Stimulated activated CD8-positive, alpha-beta memory T cell treated with anti-CD3 and anti-CD28 coated beads, Interleukin-15, amount 100 ng/mL, for 24 hours (primary cell): ENCODE measurements at places on chromosomes 7 and 10.

DNA sequence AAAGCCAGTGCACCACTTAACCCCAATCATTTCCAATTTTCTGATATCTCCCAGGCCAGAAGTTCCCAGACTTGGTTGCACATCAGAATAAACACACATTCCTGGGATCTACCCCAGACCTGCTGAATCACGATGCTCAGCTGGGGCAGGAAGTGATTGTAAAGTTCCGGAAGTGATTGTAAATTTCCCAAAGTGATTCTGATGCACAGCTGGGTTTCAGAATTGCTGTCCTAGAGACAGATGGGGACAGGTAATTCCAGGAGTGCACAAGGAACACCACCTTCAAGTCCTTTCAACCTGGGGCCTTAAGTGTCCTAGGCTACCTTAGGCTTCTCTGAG is 104.2 kb upstream of the EEPD1 start:
- DNase-seq: no peak

GRCh38 chr7:30846378-30846777 is 65.3 kb upstream of the AQP1 start:
- no peak for DNase-seq

DNA sequence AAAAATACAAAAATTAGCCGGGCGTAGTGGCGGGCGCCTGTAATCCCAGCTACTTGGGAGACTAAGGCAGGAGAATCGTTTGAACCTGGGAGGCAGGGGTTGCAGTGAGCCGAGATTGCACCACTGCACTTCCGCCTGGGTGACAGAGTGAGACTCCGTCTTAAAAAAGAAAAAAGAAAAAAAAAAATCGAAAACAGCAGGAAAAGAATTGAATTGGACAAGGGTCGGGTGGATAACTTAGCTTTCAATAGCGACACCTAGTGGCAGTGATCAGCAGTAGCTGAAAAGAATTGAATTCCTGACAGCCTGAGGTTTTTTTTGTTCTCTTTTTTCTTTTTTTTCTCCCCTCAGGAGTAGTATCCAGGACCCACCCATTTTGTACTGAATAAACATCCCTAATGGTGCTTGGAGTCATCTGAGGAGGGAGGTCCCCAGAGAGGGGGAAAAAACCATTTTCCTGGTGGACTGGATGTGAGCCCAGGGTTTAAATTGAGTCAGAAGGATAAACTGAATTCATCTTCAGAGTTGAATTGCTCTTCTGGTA is 55.1 kb downstream of the CYCS start:
- no peak for DNase-seq

DNA sequence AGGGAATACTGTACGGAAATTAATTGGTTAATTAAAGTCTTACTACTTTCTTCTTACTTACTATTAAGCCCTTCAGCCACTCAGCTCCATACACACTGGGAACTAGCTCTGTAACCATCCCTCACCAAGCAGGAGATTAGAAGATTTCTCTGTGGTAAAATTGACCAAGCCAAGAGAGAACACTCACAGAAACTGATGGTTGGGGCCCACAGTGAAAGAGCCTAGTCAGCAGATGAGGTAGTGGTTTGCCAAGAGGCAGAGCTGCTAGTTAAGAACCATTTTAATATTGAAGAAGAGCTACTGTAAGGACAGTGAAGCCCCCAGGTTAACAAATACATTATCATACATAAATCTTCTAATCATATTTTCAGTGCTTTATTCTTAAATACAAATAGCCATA is 21.8 kb upstream of the C10orf53 start:
- no peak for DNase-seq

DNA sequence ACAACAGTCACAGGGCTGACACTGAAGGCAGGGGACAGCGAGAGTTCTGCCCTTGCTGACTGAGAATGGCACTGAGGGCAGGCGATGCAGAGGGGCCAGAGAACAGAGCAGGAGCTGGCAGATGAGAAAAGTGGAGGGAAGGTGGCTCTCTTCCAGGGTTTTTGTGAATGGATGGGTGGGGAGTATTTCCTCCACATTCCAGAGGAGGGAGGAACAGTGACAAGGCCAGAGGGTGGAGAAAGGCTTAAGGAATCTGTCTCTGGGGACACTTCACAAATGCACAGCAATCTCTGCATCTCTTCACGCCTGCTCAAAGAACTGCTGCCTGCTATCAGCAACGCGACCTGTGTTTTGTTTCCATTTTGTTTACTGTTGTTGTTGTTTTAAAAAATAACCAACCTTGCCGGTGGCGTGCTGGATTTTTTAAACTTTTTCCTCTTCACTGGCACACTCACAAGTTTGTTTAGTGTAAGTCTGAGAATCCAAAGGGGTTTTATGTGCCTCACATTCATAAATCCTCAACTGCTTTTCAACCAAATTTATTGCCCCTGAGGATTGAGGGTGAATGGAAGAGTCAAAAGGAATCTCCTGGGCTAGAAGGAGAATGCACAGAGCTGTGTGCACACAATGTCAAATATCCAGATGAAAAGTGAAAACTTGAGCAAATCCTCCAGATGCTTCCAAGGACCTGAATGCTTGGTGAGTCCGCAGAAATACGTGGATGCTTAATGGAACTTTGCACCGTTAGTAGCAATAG is 129.3 kb downstream of the GLI3 start:
- DNase-seq: no peak

DNA sequence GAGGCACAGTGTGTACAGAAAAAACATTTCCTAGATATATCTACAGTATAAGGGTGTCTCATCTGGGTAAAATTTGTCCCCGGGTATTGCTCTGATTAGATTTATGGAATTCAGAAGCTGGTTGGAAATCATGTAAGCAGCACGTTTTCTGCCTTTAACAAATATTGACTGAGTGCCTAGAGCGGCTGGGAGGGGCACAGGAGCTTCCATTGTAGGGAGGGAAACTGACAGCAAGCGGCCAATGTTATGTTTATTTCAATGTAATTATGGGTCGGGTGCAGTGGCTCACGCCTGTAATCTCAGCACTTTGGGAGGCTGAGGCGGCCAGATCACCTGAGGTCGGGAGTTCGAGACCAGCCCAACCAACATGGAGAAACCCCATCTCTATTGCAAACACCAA is 4.4 kb upstream of the RFC2 start:
- no peak for DNase-seq

DNA sequence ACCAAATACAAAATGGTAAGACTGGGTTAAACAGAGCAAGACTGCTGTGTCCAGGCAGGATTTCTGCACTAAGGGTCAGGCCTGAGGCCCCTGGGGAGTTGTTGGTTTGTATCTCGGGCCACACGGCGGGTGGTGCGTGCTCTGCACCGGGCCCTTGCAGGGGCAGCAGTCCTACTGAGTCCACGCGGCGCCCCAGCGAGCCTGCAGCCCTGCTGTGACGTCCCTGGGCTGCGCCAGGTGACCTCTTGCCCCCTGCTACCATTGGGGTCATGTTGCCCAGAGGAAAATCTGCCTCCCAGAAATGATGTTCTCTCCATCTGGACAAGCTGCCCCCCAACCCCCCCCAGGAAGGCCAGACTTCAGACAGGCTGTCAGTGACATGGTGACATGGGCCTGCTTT is 281.5 kb downstream of the CELF2 start:
- no peak for DNase-seq

DNA sequence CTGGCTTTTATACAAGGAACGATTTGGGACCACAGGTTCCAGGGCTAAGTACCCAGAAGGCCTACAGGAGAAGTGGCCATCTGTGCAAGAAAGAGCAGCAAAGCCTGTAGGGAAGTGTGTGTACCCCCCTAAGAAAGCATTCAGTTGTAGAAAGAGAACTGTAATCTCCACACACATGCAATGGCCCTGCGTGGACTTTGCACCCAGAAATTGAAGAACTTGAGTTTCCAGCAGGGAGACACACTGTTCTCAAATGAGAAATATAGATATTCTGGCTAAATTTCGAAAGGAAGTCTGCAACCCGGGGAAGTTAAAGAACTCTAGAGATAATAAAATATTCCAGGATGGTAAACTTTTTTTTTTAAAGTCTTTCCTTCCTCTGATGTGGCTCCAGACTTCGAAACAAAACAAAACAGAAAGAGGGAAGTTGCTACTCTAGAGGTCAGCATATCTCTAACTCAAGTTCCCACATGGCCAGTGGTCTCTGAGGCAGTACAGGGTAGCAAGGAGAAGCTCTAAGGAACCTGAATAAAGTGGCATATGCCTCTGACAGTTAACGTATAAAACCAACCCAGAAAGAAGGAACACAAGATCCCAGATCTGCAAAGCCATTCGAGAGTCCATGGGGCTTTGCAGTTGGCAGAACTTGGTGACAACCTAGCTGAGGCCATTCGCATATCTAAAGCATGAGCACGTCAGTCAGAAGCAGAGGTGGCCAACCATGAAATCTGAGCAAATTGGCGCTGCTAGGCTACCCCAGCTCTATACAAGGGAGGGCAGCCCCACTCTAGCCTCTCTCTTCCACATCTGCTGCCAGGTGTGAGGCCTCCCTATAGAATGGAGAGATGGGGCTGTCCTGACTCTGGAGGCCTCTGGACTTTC is 56.6 kb downstream of the ELMO1 start:
- DNase-seq: no peak

GRCh38 chr7:150958597-150958996 is 19.5 kb downstream of the KCNH2 start:
- DNase-seq: no peak

DNA sequence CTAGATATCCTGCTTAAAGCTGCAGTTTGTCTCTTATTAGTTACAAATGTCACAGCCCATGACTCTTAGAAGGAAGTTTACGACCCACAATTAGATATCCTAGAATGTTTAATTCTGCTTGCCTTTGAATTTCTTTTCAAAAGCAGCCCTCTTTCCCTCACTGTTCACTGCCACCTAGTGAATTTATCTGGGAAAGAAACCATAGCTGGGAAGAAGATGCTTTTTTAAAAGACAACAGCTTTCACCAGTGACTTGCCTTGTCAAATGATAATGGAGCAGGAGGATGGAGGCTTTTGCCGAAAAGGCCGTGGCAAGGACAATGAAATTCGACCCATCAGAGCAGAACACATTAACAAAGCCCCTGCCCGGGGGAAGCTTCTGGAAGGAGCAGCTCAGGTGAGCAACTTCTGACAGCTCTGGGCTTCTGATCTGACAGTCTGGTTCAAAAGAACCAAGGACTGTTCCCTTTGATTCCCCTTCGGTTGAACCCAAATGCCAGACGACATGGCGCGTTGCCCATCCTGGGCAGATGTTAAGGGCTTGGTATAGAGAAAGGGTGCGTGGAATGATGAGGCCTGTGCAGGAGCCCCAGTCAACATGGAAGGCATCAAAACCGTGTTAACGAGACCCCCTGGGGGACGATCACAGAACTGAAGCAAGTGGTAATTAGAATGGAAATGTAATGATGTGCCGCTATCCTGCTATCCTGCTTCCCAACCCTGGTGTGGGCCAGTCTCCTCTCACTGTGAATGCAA is 236.8 kb downstream of the FRMD4A start:
- no peak for DNase-seq

- DNase-seq: no peak
These were observed 49.1 kb upstream of the GPAM start for GRCh38 chr10:112232670-112233069.

DNA sequence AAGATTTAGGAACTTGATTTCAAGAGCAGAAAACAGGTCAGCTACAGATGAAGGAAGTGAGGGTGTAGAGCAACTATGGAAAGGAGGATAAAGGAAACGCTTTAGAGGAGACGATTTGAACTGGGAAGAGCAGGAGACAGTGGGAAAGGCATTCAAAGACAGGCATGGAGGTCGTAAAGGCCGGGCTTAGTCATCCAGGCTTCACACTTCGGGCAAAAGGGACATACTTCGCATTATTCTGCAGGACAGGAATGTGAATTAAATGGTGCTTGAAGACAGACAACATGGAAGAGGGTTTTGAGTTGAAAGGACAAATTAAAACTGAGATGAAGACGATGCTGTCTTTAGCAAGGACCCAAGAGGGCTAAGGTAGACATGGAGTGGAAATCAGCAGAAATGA is 8.1 kb downstream of the FAM171A1 start:
- no peak for DNase-seq

- no peak for DNase-seq
These were observed 301.9 kb upstream of the GALNT17 start for GRCh38 chr7:70830060-70830395.

GRCh38 chr7:150830937-150831336 is 21.4 kb upstream of the AOC1 start:
- no peak for DNase-seq

DNA sequence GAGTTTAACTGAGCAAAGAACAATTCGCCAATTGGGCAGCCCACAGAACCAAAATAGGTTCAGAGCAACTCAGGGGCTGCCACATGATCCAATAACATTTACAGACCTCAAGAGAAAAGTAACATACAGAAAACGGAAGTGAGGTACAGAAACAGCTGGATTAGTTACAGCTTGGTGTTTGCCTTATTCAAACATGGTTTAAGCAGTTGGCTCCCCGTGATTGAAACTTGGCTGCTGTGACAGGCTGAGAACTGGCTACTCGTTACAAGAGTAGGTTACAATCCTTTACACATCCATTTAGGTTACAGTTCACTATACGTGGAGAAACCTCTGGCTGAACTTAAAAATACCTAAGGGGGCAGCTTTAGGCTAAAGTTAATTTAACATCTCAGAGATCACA is 673.1 kb upstream of the PHF14 start:
- no peak for DNase-seq

- no peak for DNase-seq
These were observed 117.6 kb upstream of the FERD3L start for GRCh38 chr7:19262826-19263225.

- DNase-seq: no peak
These were observed 230.4 kb downstream of the ADK start for GRCh38 chr10:74381291-74381853.

GRCh38 chr10:24249829-24250415 is 41.0 kb downstream of the KIAA1217 start:
- no peak for DNase-seq

DNA sequence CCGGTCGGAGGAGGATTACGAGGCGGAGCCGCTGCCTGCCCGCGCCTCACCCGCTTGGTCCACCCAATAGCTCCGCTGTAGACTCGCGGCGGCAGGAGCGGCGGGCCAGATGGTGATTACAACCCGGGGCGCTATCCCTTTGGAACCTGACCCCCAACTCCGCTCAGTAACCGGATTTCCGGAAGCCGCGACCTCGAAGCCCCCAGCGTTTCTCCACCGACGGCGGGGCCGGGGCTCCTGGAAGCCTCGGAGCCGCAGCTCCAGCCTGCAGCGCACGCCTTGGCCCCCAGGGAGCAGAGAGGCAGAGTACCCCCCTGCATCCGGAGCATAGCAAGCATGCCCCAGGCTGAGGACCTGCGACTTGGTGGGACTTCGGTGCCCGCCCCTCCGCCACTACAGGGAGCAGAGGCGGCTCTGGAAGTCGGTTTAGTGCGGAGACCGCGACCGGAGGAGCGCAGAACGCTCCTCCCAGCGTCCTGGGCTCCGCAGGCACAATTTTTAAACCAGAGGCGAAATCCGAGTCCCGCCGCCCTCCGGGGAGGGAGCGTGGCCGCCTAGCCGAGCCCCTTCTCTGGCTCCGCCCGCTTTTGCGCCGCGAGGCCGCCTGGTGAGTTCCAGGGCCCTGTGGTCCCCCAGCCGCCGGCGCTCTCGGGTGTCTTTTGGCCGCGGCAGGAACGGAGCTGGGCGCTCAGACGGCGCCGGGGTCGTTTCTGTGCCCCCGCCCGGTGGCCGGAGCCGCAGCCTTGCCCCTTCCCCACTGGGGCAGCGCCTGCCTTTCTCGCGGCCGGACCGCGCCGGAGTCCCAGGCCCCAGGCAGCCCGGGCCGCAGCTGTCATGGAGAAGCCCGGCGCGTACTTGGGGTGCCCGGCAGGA is 28.2 kb upstream of the BMS1 start:
- no peak for DNase-seq
